ENCODE measurements at places on chromosomes 7 and 10.

DNA sequence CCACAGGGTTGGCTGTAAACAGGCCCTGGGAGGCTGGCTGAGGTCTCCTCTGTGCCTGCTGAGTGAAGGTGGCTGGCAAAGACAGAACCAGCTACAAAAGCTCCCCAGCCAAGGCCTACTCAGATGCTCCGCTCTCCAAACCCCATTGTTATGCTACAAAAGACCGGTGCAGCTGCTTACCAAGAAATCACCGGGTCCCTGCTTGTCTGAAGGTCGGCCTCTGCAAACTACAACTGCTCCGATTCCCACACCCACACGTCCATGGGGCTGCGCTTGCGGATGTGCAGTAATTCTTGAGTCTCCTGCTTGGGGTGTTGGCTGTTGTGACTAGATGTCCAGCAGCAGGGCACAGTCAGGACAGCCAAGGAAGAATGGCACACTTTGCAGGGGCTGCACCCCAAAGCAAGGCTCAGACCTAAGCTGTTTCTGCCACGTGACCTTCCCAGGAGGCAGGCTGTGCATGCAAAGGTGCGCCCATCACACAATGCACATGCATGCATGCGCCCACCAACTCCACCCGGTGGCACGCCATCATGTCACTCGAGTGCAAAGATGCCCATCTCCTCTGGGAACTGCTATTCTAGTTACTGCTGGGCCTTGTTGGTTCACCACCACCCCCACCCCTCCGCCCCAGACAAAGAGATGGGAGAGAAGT, 97.8 kb downstream of the OAT start:
- DNase-seq = no peak

DNA sequence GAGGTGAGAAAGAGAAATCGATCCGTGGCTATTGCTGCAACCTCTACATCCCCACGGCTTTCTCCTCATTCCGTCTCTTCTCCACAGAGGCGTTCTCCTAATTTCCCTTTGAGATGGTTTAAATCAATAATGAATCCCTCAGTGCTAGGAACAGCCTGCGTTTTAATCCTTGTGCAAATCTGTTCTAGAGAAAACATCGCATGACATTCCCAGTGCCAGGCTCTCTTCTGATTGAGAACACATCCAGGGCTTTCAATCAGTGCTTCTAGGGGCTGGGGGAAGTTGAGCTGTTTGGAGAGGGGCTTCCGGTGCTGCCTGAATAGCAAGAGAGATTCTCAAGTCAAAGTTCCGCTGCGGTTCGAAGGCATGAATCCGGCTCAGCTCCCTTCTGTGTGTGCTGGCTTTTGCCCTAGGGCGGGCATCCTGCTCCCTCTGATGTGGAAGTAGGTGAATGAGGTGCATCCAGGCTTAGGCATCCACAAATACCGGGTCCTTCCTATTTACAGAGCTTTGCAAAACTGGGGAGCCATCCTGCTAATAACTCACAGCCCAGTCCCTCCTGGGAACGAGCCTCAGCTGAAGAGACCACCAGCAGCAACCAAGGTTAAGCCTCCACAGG, 62.8 kb downstream of the CHST15 start:
- no peak for DNase-seq

GRCh38 chr10:37478381-37478780, 353.0 kb downstream of the ANKRD30A start:
- DNase-seq = no peak

DNA sequence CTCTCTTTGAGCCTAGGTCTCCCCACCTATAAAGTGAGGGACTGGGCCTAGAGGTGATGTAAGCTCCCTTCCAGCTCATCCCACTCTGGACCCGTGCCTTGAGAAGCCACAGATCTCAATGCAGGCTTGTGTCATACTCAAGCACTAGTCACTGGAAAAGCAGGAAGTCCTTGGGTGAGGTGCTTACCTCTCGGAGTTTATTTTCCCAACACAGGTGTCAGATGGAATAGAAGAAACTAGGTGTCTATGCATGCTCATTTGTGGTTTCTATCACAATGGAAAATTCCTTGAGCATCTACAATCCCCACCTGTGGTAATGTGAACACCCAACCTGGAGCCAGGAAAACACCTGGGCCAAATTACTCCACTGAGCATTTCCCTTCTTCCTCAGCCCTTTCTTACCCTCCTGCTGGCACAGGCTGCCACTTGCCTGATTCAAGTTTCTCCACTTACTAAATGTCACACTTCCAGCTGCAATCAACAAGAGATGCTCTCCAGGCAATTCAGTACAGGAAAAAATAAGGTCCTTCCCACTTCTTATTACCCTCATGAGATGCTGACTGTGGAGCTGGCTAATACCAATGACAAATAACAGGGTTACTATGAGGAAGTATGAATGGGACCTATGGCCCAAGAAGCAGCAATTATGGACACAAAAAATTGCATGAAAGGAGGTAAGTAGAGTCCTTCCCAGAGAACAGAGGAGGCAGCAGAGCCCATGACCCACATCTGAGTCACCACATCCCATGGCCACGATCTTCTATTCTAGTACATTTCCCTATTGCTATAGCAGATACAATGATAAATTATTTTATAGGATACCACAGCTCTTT, 13.1 kb downstream of the LSM5 start:
- no peak for DNase-seq

- DNase-seq = no peak
These were observed 18.7 kb downstream of the MIOS start for GRCh38 chr7:7585241-7585928.

DNA sequence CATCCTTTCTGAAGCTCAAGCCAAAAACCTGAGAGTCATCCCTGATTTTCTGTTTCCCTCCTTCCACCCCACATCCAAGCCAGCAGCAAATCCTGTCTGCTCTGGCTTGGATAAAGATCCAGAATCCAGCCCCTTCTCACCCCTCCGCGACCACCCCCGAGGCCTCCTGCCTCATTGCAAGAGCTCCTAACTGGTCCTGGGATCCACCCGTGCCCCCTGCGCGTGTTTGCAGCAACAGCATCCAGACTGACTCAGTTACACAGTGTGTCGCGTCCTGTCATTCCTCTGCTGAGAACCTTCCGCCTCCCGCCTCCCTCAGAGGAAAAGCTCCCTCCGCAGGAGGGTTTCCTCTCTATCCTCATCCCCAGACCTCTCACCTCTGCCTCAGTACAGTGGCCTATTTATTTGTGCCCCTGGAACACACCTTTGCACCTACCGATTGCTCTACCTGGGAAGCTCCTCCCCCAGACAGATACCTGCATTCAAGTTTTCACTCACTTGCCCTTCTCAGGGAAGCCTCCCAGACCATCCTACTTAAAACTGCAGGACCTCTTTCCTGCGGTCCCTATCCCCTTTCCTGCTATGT, 21.6 kb upstream of the GRID1 start:
- no peak for DNase-seq
